Activated gamma-delta T cell treated with anti-CD3 and anti-CD28 coated beads, Interleukin-2, amount 50 U/mL, for 16 hours (primary cell): ENCODE measurements at places on chromosomes 1 and 21.
A peak's percentile ranks its signal among the peaks of the same experiment; 100 is the strongest.

- DNase-seq: no peak
Observed at GRCh38 chr1:97581614-97582051, 339.2 kb downstream of the DPYD start.

- peak; percentile 87 for DNase-seq
Observed at GRCh38 chr1:35192056-35192852, 691 bp downstream of the SFPQ start.

- no peak for DNase-seq
Observed at GRCh38 chr1:78184460-78185072, 138.8 kb downstream of the GIPC2 start.

DNA sequence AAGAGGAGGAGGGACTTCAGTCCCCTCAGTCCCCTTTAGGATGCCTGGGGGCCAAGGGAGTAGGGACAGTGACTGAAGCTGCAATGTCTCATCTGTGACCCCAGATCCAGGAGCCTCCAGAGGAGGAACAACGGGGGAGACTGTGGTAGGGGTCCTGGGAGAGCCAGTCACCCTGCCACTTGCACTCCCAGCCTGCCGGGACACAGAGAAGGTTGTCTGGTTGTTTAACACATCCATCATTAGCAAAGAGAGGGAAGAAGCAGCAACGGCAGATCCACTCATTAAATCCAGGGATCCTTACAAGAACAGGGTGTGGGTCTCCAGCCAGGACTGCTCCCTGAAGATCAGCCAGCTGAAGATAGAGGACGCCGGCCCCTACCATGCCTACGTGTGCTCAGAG, 18.3 kb downstream of the LY9 start:
- DNase-seq: no peak

DNA sequence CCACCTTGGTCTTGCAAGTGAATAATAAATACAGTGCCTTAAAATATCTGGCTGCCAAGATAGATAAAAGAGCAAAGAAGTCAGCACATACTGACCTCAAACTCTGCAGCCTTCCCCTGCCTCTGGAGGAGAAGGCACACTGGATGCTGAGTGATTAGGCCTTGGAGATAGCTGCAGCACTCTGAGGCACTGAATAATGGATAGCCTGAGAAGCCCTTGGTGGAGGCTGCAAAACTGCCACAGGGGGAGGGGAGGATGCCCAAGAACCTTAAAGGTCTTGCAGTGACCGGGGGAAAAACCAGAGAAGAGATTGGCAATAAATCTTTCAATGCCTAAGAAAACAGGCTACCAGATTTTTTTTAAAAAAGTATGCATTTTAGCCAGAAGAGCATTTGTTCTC, 167.4 kb upstream of the PRMT6 start:
- no peak for DNase-seq

DNA sequence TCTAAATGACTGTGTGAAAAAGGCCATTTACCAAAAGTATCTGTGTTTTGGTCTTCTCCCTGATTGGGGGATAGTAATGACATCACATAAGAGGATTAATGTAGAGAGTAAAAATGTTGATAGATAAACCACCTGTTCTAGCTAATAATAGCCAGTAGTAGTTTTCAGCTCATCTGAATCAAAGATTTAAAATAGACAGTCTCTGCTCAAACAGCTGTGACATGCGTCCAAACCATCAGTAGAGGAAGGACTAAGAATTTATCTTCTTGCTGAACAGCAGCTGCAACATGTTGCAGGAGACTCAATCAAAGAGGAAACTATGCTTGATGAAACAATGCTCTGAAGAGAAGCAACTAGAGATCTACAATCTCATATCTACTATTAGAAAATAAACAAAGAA, 21.4 kb downstream of the TMPRSS15 start:
- DNase-seq: no peak

- DNase-seq: no peak
Observed at GRCh38 chr1:178648151-178648550, 76.9 kb upstream of the RALGPS2 start.

DNA sequence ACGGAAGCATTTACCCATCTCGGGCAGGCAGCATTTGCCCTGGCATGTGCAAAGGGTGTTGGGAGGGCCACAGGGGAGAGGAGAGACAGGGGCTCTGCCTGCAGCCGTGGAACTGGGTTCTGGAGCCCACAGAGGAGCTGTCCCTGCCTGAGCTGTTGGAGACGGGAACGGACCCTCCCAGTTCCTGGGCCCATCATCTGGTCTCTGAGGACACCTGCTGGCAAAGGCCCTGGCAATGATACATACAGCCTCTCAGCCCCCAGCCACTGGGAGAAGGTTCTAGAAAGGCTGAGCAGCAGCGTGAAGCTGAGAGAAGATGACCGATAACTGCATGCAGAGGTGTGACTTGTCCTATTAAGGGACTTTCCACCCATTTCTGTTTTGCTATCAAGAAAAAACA, 31.4 kb downstream of the FAAP20 start:
- DNase-seq: no peak

DNA sequence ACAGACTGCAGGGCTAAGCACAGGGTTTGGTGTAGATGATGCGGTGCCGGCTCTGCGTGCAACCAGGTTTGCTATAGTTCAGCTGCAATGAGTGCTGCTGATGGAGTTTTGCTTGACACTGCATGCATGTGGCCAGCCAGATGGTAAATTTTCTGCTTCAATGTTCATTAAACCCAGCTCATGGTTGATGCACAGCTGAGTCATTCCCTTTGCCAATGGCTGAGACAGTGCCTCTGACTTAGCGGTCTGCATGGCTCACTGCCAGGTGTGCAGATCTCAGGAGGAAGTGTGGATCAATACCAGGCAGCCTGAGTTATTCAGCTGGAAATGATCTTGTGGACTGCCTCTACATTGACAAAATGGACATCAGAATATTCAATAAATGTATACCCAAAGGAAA, 172.7 kb upstream of the ZP4 start:
- no peak for DNase-seq

- DNase-seq: no peak
Observed at GRCh38 chr1:229023651-229024300, 247.1 kb upstream of the RAB4A start.

- DNase-seq: no peak
Observed at GRCh38 chr1:9449976-9450696, 89.1 kb upstream of the SLC25A33 start.

DNA sequence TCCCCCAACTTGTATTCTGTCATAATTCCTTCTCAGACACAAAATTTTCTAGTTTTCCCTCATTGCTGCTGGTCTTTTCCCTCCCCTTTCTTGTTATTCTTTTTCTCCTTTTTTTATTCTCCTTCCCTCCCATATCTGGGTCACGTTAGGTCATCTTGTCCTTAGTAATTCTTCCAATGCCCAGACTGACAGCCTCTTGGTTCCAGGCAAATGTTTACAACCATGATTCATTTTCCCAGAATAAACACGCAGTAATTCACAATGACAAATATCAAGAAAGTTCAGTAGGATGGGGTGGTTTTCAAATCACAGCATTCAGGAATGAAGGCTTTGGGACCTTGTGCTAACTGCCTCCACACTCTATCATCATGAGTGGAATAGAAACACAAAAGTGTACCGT, 25.2 kb downstream of the NHLH2 start:
- no peak for DNase-seq

- no peak for DNase-seq
Observed at GRCh38 chr1:24872061-24872850, 57.8 kb downstream of the RUNX3 start.

- no peak for DNase-seq
Observed at GRCh38 chr1:169043823-169044222, 62.7 kb upstream of the ATP1B1 start.

GRCh38 chr21:46320331-46320801, 3.3 kb downstream of the C21orf58 start:
- DNase-seq: no peak

DNA sequence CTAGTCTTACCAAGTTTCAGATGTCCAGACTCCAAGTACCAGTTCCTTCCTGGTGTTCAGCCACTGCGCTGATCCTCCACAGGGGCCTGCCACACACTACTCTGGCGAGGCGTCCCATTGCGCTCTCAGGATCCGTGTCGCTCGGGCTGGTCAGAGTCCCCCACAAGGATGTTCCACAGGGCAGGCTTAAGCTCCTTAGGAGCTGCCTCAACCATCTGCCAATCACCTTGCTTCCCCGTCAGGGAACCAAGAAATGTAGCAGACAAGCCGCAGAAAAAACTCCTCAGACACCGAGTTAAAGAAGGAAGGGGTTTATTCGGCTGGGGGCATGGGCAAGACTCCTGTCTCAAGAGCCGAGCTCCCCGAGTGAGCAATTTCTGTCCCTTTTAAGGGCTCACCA, 9.8 kb downstream of the OR2W3 start:
- DNase-seq: no peak

DNA sequence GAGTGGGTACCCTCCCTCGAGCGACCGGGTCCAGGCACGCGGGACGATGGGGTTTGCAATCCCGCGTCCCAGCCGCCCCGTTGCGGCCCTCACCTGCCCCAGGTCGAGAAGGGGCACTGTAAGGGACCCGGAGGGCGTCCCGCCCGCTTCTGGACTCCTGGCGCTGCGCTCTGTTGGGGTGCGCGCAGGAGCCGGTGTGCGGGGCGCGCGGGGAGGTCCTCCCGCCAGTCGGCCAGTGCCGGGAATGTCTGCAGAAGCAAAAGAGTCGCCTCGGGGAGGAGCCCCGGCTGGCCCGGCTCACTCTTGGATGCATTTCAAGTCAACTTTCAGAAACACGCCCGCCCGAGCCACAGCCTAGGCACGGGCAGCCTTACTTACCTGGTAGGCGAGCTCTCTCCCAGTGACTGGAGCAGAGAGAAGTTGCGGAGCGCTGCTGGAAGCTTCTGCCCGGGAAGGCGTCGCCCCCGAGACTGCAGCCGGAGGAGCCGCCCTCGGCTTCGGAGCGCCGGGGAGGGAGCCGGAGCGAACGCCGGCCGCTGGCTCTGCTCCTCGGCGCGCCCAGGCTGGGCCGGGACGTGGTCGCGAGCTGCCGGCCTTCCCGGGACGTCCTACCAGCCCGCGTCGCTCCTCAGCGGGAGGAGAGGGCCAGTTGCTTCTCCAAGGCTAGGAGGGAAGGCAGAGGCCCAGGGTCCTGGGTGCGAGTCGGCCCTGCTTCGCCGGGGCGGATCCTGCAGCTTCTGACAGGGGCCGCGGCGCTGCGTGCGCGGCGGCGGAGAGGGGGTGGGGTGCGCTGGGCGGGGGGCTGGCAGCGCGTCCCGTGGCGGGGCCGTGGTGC, at the start of gene LMX1A:
Gene LMX1A, minus strand, starts transcription at position 739 of the 835 bp plus-strand sequence. CDS start 1,156 bp downstream, outside the sequence.
- DNase-seq: no peak

DNA sequence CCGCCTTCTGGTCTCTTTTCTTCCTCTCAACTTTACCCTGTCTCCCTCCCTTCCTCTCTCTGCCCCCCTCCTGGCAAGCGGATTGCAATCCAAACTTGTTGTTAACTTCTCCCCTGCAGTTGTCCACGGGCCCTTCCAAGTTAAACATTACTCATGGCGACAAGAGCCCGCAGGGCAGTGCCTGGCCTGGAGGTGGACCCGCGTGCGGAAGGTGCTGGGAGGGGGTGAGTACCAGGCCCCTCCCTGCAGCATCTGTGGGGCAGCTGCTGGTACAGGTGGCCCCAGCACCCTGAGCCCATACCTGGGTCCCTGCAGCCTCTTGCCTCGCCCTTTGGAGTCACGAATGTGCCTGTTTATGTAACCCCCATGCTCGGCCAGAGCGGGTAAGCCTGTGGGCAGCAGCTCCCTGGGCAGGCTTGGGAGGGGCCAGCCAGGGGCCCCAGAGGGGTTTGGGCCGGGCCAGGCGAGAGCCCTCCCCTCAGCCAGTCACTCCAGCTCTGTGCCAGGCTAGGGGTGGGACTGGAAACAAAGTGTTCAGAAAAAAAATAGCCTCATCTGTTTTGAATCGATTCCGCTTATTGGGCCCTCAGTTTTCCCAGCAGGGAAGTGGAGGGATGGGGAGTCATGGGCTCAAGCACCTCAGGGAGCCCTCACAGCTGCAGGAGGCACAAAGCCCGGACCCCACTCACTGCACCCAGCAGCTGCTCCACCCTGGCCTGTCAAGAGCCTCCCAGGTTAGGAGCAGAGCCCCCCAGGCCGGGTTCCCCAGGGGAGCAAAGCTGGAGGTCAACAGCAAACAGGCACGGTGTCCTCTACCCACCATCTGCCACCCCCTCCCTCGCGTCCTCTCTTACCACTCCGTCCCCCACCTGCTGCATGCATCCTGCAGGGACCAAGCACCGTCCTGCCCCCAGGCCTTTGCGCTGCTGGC, 14.0 kb upstream of the FAAP20 start:
- DNase-seq: no peak

GRCh38 chr21:41614511-41614910, 106.6 kb upstream of the TMPRSS2 start:
- no peak for DNase-seq

- no peak for DNase-seq
Observed at GRCh38 chr1:23524163-23524562, 6.9 kb downstream of the E2F2 start.

GRCh38 chr1:203206129-203206687, 19.7 kb upstream of the CHI3L1 start:
- no peak for DNase-seq

- no peak for DNase-seq
Observed at GRCh38 chr1:202248861-202249260, 55.3 kb downstream of the LGR6 start.

GRCh38 chr1:221509575-221510355, 232.1 kb downstream of the DUSP10 start:
- DNase-seq: no peak

DNA sequence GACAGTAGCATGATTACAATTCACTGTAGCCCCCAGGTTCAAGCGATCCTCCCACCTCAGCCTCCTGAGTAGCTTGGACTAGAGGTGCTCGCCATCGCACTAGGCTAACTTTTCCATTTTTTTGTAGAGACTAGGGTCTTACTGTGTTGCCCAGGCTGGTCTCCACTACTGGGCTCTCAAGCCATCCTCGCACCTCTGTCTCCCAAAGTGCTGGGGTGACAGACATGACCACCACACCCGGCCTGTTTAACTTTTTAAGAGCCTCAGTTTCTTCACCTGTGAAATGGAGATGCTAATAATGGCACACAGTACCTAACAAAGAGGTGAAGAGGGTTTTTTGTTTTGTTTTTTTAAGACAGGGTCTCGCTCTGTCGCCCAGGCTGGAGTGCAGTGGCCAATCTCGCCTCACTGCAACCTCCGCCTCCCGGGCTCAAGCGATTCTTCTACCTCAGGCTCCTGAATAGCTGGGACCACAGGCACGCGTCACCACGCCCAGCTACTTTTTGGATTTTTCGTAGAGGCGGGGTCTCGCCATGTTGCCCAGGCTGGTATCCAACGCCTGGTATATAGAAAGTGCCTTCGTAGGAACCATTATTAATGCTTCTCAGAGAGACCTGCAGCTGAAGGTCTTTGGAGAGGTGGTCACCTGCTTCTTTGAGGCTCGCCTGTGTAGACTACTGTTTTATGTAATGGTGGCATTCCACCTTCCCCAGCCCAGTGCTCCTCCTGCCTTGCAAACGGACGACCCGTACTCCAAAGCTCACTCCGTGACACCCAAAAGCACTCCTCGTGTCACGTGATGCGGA, 567 bp downstream of the PMVK start:
- DNase-seq: no peak

GRCh38 chr1:204821476-204821875, 49.2 kb upstream of the NFASC start:
- DNase-seq: no peak

- no peak for DNase-seq
Observed at GRCh38 chr1:205370780-205371179, 14.1 kb upstream of the KLHDC8A start.

- DNase-seq: no peak
Observed at GRCh38 chr21:38250991-38251418, 5.8 kb upstream of the KCNJ15 start.
